ENCODE measurements at places on chromosomes 11 and 22.
A peak's percentile ranks its signal among the peaks of the same experiment; 100 is the strongest.

DNA sequence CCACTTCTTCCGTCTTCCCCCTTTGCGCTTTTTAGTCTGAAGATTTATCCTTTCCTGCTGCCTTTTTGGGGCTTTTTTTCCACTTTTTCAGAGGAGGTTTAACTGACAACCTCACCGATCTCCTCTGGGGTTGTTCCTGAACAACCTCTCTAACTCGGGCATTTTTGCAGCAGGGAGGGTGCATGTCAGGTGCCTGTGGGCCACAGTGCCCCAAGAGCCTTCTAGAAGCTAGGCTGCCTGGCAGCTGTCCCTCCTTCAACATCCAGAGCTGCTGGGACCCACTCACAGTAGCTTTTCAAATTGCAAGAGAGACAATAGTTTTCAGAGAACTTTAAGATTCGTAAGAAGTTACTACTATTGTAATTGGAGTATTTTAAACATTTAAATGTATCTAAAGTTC, 1112.4 kb upstream of the CNTN5 start:
- DNase-seq, result no peak

DNA sequence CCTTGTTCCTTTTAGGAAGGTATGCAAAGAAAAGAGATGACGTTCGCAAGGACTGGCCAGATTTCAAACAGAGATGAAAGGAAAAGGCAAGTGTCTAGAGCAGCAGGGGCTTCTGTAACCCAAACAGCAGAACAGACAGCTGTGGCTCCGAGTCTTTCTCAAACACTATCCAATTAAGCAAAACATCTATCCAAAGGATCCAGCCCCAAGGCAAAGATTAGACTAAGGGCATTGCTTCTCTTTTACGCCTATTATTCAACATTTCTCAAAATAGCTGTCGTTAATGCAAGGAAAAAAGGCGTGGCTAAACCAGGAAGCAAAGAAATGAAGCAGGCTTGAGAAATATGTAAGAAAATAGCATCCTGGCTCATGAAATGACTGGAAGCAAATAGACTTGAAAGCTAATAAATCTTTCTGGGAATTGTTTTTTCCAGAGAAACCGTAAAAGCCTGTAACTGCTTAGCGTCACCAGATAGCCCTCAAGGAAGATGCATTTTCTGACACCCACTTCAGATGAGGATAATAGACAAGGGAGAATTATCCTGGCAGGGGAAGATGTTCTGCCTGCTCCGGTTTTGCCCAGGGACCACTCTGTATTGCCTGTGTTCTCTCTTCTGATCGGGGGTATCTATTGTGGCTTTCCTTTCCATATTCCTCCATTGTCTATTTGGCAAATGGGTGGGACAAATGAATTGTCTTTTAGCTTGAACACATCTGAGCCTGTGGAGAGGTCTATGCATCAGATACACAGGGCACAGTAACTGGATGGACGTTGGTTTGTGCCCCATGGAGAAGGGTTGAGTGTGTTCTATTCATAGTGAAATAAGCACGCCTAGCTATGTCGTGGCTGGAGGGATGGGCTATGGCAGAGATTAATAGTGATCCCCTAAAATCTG, 20.2 kb downstream of the C11orf96 start:
- no peak for DNase-seq

DNA sequence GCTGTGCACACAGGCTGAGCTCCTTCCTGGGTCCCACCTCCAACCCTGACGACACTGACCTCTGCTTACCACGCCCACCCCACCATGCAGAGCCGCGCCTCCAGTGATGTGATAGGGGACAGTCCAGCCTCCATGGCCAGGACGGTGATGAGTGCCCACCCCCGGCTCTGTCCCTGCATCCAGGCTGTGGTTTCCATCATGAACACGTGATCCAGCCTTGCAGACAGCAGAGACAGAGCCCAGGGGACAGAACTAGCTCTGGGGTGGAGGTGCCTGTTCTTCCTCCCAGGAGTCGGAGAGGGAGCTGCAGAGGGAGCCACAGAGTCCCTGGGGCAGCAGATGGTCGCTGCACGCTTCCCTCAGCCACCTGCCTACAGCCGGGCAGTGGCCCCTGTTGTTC, 42.6 kb upstream of the IGSF9B start:
- peak; percentile 3 for DNase-seq

- no peak for DNase-seq
These were observed 8.0 kb downstream of the TMEM86A start for GRCh38 chr11:18706330-18707243.

DNA sequence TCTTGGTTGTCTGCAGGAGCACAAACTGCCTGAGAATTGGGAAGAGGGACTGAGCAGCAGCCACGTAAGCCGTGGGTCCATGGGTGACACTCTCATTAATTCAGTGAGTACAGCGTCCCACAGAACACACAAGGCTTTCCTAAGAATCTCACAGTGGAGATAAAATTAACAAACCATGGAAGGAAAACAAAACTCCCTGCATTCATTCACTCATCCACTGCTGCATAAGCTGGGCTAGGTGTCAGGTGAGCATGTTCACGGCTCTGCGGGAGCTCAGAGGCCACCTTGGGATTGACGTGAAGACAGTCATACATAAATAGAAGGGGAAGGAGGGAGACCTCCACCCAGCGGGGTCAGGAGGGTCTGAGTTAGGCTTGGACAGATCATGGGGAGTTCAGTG, 1442.7 kb downstream of the TBC1D22A start:
- DNase-seq, result no peak

All from DMS 273 treated with DMSO at 0.1 percent for 48 hours (cell line).